Left cardiac atrium (tissue), 4 donors: ENCODE measurements at places on chromosomes 16 and 17. TPM values are rescaled to one million over a fixed set of nuclear protein-coding genes. Genes with fewer than 3 reads are reported as not detected.
A peak's percentile ranks its signal among the peaks of the same experiment; 100 is the strongest.

KCNAB3 gene
- 0.71 TPM for total RNA-seq

SMG6 gene
- total RNA-seq: 22.3 TPM

ZNF597 gene
- total RNA-seq: 2.3 TPM

DNA sequence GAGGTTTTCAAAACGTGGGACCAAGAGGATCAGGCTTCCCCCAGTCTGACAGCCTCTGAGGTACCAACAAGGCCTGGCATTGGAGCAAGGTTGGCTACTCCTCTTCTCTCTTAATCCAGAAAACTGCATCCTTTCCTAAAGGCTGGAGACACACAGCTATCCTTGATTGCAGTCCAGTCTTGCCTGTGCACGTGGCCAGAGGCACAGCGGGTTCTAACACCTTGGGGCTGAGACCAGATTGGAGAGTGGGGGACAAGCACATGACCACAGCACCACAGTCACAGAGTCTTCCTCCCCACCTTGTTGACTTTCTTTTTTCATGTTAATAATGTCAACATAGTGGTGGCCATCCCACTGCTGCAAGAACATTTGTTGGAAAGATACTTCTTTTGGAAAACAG is 46.9 kb downstream of the GNAO1 start:
- no peak for DNase-seq

- DNase-seq: no peak
Observed at GRCh38 chr17:58265902-58266875, 14.5 kb downstream of the MPO start.

GRCh38 chr17:15972497-15972951 is 27.0 kb downstream of the ZSWIM7 start:
- no peak for DNase-seq

DNA sequence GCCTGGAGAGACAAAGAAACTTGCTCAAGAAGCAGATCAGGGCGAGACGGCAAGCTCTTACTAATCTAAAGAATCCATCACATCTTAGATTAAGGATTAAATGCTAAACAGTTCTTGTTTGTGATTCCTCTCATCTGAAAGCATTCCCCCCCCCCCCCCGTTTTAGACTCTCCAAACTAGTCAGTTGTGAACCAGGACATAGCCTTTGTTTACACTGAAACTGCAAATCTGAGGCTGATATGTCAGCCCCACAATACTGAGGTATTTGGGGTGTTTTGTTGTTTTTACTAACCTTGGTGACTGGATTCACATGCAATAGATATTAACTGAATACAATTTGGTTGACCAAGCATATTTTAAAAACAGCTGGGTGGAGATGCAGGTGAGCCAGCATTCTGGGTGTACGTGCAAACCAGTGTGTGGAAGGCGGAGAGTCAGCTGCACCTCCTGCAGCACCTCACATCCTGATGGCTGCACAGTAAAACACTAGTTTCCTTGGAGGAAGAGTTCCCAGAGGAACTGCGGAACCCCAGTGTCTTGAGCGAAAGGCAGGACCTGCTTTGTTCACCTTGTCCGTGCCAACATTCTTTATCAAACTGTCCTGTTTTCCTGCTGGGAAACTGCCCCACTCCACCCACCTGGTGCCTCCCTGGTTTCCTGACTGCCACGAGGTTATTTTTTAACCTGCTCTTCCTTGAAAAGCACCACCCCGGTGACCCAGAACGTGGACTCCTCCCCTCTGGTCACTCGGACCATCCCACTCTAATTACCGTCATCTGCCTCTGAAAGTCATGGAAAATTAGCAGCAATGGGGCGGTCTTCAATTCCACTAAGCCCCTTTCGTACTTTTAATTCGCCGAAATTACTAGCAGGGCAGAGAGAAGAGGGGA is 1.2 kb upstream of the YPEL2 start:
- DNase-seq: peak; percentile 49

GRCh38 chr16:4316108-4316863 is 419 bp downstream of the GLIS2 start:
- DNase-seq: no peak

- no peak for DNase-seq
Observed at GRCh38 chr16:9039210-9039609, 52.2 kb upstream of the HAPSTR1 start.

GRCh38 chr17:82236142-82236971 is 7.5 kb downstream of the SLC16A3 start:
- peak; percentile 72 for DNase-seq

DNA sequence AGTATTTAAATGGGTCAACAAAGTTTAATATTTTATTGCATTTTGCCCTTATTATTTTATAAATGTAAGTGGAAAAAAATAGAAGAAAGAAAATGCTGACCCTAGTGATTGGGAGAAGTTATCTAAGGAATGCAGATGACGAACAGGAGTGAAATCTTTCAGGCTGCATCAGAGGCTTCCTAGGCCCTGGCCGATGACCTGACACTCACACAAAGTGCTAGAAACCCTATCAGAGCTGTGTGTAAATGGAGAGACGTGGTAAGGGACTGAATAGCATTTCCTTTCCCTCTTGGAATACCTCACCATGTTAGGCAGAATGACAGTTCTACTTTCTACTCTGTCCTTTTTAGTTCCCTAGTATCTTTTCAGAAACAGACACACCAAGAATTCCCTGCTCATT is 44.9 kb upstream of the CNEP1R1 start:
- no peak for DNase-seq

DNA sequence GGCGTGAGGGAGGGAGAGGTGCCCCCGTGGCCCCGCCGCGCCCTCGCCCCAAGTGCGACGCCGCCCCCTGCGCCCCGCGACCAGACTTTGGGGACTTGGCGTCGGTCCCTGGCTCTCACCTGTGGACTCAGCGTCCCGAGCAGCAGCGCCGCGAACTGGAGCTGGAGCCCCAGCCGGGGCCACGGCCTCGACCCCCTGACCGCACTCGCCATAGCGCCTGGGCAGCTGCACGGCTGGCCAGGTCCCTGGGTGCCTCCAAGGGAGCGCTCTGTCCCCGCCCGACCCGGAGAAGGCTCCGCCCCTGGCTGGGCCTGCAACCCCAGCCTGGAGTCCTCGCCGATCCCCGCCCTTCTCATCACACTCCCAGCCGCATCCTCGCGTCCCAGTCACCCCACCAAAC is at the start of gene ERN2:
ERN2 (minus strand) TSS at position 247 of the 400 bp plus-strand sequence; CDS start at position 212, 35 bp downstream.
- DNase-seq: no peak

GRCh38 chr17:65154770-65155589 is 17.8 kb downstream of the RGS9 start:
- DNase-seq: no peak

GRCh38 chr17:54111576-54111975 is 288.8 kb downstream of the KIF2B start:
- DNase-seq: no peak
